ENCODE measurements at places on chromosomes 2 and 18.

DNA sequence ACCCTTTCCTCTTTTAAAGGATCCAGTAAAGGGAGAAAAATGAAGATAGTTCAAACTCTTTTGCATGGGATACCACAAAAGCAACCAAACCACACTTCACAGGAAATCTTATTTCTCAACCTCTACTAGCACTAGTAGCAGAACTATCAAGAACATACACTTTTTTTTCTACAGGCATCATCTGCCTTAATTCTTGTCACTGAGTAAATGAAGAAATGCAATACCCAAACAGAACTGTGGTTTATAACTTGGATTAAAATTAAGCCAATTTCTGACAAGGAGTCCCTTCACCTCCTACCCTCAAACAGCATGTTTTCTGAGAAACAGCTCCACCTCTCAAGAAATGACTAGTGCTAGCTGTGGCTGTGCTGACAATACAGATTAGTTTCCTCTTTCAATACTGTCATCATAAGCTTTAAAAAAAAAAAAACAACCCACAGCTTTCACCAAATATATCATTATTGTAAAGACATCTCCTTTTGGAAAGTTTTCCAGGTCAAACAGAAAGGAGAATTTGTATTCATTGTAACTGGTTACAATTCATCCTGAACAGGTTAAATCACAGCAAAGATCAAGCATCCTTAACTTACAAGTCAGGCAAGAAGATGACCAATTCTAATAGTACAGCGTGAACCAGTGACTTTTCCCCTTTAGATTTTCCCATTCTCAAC, 44.4 kb downstream of the PTPN2 start:
- peak; percentile 92 for DNase-seq

DNA sequence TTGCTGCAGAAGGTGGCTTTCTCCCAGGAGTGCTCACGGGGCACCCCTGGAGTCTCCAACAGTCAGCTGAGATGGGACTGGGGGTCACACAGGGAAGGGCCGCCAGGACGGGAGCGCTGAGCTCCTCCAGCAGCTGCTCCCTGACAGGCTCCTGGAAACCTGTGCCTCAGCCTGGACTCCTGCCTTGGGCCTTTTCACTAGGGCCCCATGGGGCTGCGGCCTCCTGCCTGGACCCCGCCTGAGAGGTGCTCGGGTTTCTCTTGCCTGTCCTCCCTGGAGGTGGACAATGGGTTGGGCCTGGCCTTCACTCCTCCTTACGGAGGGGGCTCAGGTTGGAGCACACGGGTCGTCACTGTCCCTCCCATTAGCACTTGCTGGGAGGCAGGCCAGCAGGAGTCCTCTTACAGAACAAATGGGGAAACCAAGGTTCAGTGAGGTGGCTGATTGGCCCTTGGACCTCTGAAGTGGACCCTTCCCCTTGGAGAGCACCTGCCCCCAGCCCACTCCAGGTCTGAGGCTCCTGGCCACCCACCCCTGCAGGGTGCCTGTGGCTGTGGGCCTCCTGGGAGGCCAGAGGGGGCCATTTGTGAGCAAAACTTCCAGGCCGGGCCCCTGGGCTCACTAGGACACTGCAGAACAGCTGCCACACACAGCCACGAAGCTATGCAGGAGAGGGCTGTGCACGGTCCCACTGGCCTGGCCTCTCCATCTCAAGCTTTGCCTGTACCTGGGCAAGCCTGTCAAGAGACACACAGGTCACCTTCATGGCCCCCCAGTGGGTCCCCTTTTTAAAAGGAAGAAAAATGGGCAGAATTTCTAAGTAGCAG, 57.1 kb upstream of the ODC1 start:
- DNase-seq, result no peak

DNA sequence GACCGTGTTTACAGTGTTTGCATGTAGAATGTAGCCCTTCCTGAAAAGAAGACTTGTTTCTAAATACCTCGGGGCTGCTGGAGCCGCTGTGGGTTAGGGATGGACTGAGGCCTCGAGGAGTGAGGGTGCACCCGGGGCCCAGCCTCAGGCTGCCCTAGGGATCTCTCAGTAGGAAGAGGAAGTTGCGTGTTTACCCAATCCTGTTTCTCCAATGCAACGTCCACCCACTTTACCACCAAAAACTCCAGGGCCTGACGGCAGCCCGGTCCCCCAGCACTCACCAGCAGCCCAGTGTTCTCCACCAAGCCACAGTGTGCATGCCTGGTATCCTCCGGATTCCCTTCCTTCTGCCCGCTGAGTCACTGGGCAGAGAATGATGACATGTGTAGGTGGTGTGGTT, 255.8 kb downstream of the GLI2 start:
- no peak for DNase-seq

DNA sequence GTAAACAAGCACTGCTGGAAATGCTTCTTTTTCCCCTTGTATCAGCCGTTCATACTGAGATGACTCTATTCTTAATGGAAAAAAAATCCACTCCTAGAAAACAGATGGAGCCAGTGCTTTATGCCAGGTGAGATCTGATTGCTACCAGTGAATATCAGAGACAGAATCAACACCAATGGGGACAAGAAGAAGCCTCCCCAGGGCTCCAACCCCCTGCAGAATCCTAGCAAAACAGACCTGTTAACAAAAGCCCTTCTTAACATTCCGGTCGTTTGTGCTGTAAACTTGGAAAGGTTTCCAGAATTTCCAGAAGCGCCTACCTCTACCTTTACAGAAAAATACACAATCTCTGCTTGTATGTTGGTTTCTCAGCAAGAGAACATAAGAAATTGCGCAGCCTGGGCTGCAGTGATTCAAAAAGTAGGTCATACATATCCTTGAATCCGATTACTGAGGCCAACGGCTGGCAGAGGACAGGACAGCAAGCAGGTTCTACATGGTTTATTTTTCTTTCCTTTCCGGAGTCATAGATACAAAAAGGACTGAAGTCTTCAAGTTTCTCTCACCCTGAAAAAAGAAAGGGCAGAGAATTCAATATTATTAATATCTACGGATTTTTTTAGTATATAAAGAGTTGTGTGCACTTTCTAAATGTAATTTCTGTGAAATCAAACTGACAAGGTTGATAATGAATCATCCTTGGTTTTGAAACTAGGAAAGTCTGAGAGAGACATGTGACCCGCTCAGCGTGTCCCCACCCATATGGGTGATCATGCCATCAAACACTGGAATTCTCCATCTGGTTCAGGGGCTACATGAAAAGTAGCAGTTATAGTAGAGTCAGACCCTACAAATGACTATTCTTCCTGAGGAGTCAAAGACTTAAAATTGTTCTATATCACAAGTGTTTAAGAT, 266.7 kb upstream of the MGAT5 start:
- DNase-seq, result no peak

DNA sequence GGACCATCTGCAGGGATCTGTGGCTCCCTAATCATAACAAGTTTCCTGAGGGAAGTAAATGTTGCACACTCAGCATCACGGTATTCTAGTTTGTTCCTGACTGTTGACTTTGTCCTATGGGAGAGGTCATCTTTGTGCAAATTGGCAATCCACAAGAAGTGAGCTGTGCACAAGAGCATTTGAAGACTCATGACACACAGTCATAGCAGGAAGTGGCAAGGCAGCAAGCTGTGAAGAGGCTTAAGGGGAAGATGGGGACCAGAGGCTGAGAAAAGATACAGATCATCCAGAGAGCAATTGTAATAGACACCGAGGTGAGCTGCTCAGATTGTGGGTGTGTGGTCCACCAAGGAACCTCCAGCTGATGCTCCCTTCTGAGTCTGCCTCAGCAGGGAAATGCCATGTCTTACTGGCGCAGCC, 2.7 kb downstream of the TNP1 start:
- DNase-seq, result peak; percentile 28

DNA sequence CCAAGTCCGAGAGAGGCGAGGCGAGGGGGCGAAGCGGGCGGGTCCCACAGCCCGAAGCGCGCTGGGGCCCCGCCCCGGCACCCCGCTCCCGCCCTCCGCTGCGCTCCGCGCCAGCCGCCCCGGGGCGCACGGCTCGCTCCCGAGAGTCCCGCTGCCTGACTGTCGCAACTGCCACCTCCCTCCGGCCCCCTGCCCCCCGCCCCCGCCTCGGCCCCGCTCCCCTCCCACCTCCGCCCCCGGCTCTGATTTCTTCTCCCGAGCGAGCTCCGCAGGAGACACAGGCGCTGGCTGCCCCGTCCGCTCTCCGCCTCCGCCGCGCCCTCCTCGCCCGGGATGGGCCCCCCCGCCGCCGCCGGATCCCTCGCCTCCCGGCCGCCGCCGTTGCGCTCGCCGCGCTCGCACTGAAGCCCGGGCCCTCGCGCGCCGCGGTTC, at the start of gene WNT6:
Gene WNT6 (plus strand): TSS at position 250 of the 432 bp plus-strand sequence. CDS start 233 bp downstream, outside the sequence.
- DNase-seq, result no peak

- no peak for DNase-seq
Observed at GRCh38 chr2:33681364-33681757, 82.3 kb upstream of the FAM98A start.

GRCh38 chr18:76915456-76915855, 93.1 kb downstream of the ZNF236 start:
- DNase-seq, result no peak

- DNase-seq, result no peak
Observed at GRCh38 chr2:234171666-234172065, 121.2 kb downstream of the SPP2 start.

DNA sequence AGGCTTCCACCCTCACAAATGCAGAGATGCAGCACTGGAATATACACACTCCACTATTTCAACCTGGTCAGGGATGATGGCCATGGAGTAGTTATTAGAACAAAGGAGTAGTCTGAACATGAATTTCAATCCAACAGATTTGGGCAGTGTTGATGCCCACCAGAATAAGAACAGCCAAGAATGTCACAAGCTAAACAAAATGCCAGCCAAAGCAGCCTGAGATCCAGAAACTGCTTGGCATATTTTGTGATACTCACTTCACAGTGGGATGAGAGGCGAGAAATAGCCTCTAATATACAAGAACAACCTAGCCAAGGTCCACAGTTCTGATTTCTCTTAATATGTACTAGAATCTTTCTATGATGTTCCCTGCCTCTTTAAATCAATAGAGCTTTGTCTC, 58.6 kb upstream of the KLF7 start:
- DNase-seq, result no peak

GRCh38 chr2:65416321-65416720, 16.1 kb downstream of the SPRED2 start:
- DNase-seq, result no peak

DNA sequence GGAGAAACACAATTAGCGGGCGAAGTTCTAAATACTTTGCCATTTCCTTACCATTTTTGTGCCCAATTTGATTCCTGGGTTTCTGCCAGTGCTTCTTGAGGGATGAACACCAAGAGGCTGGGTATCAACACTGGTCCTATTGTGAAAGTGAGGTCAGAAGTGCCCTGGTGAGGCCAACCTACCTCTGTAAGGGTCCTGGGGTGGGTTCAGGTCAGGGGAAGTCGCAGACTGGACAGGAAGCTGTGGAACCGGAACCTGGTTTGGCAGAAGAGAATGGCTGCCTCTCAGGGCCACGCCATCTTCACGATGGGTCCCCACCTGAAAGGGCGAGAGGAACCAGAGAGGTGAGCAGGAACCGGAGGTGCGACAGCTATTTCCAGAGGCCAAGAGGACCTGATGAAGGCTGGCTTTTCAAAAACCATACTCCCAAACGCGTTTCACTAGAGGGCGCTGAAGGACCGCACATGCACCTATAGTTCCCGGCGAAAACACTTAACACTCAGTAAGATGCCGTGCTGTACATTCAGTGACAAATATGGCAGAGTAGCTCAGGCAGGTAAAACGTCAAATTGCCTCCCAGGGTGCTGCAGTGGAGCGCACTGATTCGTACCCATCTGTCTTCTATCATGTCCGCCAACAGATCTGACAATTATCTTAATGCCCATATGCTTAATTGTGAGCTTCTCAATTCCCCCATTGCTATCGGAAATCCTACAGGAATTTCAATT, 275.3 kb upstream of the CCDC68 start:
- peak; percentile 80 for DNase-seq

All from activated CD4-positive, alpha-beta T cell treated with anti-CD3 and anti-CD28 coated beads, Interleukin-2, Interleukin-4, amounts not matched to agents 100 ng/mL and 50 ng/mL, durations not matched to agents 16 hours and 8 hours (primary cell).